ENCODE measurements at places on chromosomes 16 and 17.
A peak's percentile ranks its signal among the peaks of the same experiment; 100 is the strongest.

- no peak for DNase-seq
These were observed 93.8 kb downstream of the LITAF start for GRCh38 chr16:11492808-11493530.

- no peak for DNase-seq
These were observed 21.0 kb upstream of the ARHGAP44 start for GRCh38 chr17:12768255-12768654.

DNA sequence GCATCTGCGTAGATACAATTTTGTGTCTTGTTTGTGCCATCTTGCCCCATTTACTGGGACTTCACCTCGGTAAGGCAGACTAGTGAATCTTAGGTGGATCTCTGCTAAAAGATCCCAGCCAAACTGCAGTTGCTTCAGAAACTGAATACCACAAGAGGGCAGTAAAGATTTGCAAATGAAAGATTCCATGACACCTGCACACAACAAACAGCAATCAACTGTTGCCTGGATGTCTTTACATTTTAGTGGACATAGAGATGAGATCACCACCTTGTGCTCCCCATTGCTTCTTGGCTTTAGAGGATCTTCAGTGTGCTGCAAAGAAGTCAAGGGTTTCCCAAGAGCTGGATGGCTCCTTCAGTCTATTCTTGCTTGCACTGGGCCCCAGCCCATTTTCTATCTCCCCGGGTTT is 119.2 kb upstream of the CACNG5 start:
- DNase-seq: no peak

- no peak for DNase-seq
These were observed 203.8 kb upstream of the HSBP1 start for GRCh38 chr16:83603723-83604570.

DNA sequence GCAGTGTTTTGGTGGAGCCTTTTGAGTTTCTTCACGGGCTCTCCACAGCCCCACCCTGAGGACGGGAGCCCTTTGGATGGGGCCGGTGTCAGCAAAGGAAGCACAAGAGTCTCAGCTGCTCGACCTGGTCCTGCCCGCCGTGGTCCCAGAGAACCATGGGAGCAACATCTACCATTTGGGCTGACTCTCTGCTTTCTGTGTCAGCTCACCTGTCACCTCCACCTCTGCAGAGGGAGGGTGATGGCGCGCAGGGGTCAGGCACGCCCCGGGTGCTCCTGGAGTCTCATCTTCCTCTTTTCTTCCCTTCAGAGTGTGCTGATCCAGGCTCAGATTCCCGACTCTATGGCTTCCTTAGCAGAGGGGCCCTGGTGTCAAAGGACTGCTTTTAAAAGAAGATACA is 171.7 kb downstream of the LAT start:
- no peak for DNase-seq

GRCh38 chr17:33444731-33445130 is 151.6 kb upstream of the ASIC2 start:
- no peak for DNase-seq

GRCh38 chr17:68327823-68328557 is 36.7 kb downstream of the ARSG start:
- DNase-seq: no peak

DNA sequence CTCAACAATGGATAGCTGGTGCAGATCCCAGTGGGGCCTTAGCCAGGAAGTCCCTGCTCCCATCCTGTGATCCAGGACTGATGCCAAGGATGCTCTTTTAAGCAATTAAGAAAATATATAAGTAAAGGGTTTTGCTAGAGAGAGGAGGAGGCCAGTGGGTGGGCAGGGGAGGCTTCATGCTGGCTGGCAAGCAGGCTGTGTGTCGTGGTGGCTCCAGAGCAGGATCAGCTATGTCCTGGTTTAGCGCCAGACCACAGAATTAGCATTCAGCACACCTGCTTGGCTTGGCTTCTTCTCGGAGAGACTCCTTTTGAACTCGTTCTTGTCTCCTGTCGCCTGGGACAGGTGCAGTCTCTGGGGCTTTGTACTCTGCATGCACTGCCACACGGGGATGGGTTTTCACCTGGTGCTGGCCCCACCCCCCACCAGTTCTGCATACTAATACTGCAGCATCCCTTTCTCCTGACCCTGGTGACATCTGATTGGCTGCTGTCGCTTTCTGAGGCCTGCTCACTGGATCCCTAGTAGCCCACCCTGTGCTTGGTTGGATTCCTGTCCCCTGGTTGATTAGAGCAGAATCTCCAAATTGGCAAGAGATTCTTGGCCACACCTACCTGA is 66.1 kb downstream of the PLD6 start:
- no peak for DNase-seq

DNA sequence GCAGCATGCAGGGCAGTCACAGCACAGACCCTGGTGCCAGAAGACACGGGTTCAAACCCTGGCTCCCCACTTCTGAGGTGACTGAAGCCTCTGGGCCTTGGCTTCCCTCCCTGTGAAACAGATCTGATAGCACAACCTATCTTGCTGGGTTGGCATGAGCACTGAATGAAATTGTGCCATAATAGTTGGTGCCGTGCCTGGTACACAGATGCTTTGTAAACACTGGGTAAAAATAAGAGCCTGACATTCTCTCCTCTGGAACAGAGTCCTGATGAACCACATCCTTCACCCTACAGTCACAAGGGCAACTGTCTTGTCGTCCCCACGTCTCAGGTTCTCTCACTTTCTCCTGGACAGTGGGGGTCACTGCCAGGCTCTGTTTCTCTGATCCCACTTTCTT is 35.7 kb downstream of the NOS2 start:
- no peak for DNase-seq

- no peak for DNase-seq
These were observed 45.7 kb upstream of the SIAH1 start for GRCh38 chr16:48430890-48431289.

DNA sequence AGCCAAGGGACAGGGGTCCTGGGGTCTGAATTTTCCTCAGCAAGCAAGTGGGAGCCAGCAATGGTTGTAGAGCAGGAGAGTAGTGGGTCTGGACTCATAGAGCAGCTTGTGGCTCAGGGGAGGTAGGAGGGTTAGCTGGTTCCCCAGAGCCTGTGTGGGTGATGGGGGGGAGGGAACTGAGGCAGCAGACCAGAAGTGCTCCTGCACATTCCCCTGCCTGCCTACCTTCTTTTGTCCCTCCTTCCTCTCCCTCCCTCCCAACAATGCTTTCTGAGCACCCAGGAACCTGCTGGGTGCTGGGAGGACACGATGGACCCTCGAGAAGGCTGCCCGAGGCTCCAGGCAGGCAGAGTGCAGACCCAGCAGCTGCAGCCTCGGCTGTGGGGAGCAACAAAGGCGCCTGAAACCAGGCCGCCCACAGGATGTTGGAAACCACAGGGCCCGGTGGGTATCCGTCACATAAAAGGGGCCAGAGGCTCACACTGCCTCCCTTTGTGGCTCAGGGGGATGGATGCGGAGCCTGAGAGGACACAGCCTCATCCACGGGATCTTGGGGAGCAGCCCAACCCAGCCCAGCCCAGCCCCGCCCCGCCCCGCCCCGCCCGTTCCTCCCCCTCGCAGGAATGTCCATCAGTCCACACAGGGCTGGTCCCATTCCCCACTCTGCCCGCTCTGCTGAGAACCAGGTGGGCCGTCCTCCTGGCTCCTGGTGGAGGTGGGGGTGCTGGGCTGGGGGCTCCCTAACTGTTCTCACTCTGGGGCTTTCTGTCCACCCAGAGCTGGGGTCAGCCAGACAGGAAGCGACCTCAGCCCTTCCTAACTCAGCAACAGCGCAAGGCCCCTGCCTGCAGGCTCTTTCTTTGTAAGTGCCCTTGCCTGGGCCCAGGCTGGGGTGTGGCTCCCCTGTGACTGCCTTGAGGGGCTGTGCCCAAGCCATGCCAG is 1.7 kb upstream of the NLRC3 start:
- no peak for DNase-seq

DNA sequence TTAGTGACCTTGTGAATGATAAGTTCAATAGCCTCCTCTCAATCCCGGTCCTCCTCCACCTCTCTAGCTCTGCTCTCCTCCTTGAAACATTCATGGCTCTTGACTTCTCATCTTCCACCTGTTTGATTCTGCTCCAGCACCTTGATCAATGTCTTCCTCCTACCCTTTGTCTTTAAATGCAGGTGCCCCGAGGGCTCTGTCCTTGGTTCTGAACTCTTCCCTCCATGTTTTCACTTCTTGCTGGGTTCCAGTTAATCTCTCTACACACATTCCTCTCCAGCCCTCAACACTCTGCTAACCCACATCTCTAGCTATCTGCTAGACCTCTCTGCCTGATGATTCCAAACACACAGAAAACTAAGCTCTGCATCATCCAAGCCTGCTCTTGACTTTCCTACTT is 13.4 kb downstream of the CD300E start:
- no peak for DNase-seq

- no peak for DNase-seq
These were observed 80.2 kb upstream of the STAC2 start for GRCh38 chr17:39305978-39306377.

- no peak for DNase-seq
These were observed 9.1 kb downstream of the CA4 start for GRCh38 chr17:60158751-60159478.

DNA sequence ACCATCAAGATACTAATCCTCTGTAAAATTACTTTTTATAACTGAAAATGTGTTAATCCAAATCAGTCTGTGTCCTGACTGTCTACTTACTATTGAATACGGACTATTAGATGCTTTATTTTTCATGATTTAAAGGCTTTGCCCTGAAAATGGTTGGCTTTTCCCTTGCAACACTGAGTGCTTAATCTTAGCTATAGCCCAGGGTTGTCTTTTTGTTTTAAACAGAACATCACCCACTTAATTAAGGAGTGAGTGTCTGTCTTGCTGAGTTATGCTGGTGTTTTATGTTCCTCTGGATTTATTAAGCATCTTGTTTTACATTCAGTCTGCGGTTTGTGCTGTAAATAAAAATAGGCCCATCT is 11.0 kb downstream of the FTO start:
- no peak for DNase-seq

DNA sequence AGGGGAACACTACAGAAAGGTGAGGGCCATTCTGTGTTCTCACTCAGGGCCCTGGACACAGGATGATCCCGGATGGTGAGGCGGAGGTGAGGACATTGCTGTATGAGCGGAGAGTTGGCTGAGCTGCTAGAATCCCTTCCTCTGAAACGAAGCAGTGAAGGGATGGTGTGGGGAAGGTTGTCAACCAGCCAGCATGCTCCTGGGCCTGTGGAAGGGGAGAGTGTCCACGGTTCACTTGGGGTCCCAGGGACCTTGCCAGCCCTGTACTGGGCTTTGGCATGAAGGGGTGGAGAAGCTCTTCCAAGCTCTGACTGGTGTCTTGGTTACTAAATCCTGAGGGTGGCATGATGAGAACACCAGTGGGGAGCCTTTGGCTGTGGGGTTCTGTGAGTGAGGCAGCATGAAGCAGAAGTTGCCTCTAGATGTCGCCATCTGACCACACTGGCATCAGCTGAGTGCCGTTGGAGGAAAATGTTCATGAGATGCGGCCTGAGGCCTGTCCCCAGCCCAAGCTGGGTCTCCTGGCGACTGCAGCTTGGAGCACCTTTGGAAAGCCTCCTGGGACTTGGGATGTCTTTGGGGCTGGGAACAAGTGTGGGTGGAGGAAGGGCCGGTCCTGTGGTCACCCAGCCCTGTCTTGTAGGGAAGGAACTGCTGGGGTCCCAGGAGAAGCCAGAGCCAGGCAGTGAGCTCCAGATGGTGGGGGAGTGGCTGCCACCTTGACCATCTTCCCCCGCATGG is 14.8 kb downstream of the PDP2 start:
- no peak for DNase-seq

DNA sequence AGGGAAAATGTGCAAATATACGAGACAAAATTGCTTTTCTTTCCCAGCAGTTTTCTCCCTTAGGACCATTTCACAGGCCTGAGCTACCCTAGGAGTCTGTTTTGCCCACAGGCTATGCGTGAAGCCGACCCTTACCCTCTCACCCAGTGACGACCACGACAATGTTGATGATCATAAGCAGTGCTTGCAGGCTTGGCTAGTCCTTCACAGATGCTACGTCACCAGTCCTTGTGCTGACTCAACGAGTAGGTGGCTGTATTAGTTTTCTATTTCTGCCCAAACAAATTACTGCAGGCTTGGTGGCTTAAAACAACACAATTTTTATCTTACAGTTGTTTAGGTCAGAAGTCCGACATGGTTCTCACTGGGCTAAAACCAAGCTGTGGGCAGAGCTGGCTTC is 574.6 kb upstream of the HSBP1 start:
- peak; percentile 35 for DNase-seq

DNA sequence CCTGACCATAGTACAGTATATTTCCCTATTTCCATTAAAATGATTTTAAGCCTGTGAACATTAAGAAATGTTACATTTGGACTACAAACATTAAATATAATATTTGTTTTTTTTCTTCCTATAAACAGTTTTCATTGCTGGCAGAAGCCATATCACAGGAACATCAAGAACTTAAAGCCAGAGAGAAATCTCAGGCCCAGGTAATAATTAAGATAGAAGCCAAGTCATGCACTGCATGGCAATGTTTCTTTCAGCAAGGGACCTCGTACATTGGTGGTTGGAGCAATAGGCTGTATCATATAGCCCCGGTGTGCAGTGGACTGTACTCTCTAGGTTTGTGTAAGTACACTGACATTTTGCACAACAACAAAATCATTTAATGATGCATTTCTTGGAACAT is 30.1 kb downstream of the CEP95 start:
- DNase-seq: no peak

GRCh38 chr17:47733047-47733673 is at the start of gene TBX21:
Gene TBX21, plus strand, starts transcription at chr17:47733236. Its CDS starts 219 bp downstream, at chr17:47733455.
- no peak for DNase-seq

DNA sequence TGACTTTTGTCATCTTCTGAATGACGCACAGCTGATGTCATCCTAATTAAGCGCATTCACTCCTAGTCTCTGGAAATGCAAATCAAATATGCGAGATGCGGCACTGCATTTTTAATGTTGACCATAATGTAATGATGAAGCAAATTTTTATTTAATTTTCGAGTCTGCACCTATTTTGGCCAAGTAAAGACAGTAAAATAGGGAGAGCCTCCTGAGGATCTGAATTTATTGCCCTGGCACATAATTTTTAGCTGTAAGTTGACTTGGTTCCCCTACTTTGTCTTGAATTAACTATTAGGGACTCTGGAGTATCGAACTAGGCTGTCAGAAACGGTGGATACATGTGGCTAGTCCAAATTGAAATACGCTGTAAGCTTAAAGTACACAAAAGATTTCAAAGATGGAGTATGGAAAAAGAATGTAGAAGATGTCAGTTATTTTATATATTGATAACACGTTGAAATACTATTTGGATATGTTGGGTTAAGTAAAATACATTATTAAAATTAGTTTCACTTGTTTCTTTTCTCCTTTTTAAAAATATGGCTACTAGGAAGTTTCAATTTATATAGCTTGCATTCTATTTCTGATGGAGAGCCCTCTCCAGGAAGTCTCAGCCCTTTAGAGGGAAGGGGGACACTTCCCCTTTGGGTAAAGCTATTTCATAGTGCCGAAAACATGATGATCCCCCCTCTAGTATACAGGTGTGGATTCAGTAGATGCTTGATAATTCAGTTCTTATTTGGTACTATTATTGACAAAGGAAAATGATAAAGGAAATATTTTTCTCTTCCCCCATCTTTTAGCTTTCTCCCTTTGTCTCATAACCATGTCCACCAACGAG is 991 bp downstream of the KPNA2 start:
- DNase-seq: no peak

- peak; percentile 92 for DNase-seq
These were observed 2.5 kb downstream of the ALOX15B start for GRCh38 chr17:8041249-8041928.

- no peak for DNase-seq
These were observed 133.4 kb downstream of the OR1D5 start for GRCh38 chr17:2929881-2930533.

- DNase-seq: no peak
These were observed 826 bp upstream of the MPO start for GRCh38 chr17:58281511-58282011.

Data from skeletal muscle cell (primary cell).